ENCODE measurements at places on chromosomes 7 and 10. TPM values are rescaled to one million over a fixed set of nuclear protein-coding genes. Genes with fewer than 3 reads are reported as not detected.

Gene AGAP6
- 6.6 TPM for polyA plus RNA-seq

Gene NRCAM
- polyA plus RNA-seq: 26.4 TPM

Gene SEMA4G
- 5.7 TPM for polyA plus RNA-seq

Gene MAT1A
- 0.32 TPM for polyA plus RNA-seq

Gene NUDT5
- 33.7 TPM for polyA plus RNA-seq

Gene CRYGN
- not detected for polyA plus RNA-seq

Gene TLX1
- polyA plus RNA-seq: not detected

DNA sequence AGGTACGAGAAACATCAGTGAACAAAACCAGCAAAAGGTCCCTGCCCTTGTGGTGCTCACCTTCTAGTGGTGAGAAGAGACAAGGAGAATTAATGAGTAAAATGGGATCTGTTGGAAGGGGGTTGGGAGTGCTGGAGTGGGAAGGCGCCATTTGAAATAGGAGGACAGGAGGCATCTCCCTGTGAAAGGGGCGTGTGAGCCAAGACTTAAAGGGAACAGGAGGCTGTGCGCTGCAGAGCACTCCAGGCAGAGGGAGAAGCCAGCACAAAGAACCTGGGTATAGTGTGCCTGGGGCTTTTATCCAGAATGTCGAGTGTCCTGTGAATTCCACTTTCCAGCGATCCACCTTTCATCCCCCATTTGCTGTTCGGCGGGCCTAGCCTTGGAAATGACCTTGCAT is 497.9 kb upstream of the GALNT17 start:
- H3K27ac ChIP-seq: no peak overlapping the region
- no peak overlapping the region for H3K4me3 ChIP-seq
- H3K4me1 ChIP-seq: peaks cover 20% of the 10 kb centered on the region
- no peaks in the 10 kb centered on the region for H3K36me3 ChIP-seq

DNA sequence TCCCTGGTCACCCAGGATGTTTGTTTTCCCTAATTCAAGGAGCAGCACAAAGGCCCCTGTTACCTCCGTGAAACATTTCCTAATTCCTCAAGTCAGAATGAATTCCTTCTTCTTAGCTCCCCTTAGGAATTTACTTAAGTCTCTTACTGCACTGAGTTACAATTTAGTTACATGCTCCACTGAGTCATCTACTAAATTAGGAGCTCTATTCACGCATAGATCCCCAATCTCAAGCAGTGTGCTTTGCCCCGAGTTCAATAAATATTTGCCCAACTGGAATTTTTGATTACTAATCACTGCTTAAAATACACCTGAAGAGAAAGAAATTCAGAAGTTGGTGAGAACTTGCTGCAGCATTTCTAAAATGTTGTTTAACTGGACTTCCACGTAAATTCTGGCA is 329.4 kb upstream of the MYO3A start:
- no peak overlapping the region for H3K4me3 ChIP-seq
- H3K4me1 ChIP-seq: no peaks in the 10 kb centered on the region
- no peaks in the 10 kb centered on the region for H3K36me3 ChIP-seq
- no peak overlapping the region for H3K27ac ChIP-seq

DNA sequence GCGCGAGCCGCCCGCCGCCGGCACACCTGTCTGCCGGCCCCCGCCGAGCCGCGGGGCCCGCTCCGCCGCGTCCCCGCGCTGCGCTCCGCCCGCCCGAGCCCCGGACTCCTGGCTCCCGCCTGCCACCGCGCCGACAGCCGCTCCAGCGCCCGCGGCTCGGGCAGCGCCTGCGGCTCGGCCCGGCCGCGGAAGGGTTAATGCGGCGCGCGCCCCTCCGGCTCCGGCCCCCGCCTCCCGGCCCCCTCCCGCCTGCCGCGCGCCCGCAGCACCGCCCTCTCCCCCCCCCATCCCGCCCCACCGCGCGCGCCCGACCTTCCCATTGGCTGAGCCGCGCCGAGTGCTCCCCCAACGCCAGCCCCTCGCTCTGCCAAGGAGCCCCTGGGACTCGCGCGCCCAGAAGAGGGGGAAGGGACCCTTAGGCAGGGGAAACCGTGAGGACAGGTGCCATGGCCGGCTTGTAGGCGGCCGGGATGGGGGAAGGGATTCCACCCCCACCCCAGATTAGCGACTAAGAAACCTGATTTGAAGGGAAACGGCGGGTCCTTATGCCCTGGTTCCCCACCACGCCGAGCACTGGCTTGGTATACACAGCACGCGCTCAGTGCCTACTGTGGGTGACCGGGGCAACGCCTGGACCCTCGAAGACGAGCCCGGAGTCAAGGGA is at the start of gene KCNH2:
Gene KCNH2 (minus strand): TSS at position 196 of the 664 bp plus-strand sequence. CDS start 408 bp downstream, outside the sequence.
- peak; percentile 81 for DNase-seq
- H3K27ac ChIP-seq: peak within 1 kb of the TSS; percentile 94
- peaks cover 85% of the 10 kb centered on the region for H3K4me1 ChIP-seq
- peak within 1 kb of the TSS; percentile 46 for H3K4me3 ChIP-seq

- no peak overlapping the region for H3K4me3 ChIP-seq
- no peak overlapping the region for H3K27ac ChIP-seq
- DNase-seq: peak; percentile 4
- no peaks in the 10 kb centered on the region for H3K27me3 ChIP-seq
- no peaks in the 10 kb centered on the region for H3K4me1 ChIP-seq
These were observed 142.6 kb upstream of the CDC14C start for GRCh38 chr7:48781752-48782151.

DNA sequence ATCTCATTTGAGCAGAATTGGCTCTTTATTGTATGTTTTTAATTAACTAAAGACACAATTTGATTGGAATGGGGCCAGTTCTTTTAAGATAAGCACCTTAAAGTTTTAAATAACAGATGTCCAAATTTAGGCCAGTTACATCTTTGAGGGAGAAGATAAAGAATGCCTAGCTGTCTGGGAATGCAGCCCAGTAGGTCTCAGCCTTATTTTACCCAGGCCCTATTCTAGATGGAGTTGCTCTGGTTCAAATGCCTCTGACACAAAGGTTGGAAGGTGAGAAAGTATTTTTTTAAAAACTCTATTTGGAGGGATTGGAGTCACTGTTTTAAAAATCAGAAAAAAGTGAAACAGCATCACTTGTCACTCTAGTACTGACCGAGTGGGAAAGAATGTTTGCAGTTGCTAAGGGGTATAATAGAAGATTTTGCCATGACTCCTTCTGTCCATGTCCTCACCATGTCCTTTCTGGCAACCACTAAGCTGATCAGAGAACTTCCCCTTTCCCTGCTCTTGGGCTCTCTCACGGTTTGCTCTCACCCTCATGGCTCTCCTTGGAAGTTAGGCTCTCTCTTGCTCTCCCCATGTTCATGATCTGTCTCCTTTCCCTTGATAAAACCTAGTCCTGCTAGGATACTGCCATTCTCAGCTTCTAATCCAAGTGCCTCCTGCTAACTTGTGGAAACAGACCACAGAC is 238.2 kb upstream of the AGK start:
- no peaks in the 10 kb centered on the region for H3K27me3 ChIP-seq
- H3K4me3 ChIP-seq: no peak overlapping the region
- no peak for DNase-seq
- no peaks in the 10 kb centered on the region for H3K4me1 ChIP-seq
- no peak overlapping the region for H3K27ac ChIP-seq
- H3K36me3 ChIP-seq: no peaks in the 10 kb centered on the region

GRCh38 chr7:158387546-158387891 is 200.1 kb downstream of the PTPRN2 start:
- no peak overlapping the region for H3K4me3 ChIP-seq
- H3K27ac ChIP-seq: no peak overlapping the region
- no peaks in the 10 kb centered on the region for H3K36me3 ChIP-seq
- DNase-seq: no peak
- H3K27me3 ChIP-seq: peaks cover 4% of the 10 kb centered on the region
- H3K4me1 ChIP-seq: no peaks in the 10 kb centered on the region

DNA sequence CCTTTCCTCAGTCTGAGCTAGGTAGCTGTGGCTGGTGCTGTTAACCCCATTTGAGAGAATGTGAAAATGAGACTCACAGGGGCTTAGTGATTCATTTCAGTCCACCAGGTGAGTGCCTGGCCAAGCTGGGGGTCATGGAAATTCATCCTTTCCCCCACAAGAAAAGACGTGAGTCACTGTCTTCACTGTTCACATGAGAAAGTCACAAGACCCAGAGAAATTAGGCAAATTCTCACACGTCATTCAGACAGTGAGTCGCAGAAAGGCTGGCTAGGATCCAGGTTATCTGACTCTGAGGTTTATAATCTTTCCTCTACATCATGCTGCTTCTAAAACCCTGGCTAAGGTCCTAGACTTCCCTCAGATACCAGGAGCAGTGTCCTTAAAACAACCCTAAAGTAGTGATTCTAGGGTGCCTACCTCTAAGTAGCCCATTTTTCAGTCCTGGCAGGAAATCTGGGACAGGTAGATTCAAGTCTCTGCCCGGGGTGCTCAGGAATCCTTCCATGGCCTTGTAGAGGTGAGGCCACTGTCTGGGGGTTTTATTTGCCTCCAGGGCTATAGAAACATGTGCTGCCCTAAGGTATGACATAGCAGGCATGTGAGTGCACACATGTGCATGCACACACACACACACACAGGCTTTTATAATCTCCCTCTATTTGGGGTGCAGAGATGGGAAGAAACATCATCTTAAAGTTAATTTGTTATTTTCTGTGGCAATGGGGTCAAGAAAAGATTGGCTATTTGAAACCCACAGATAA is 427.9 kb upstream of the CELF2 start:
- DNase-seq: peak; percentile 28
- no peaks in the 10 kb centered on the region for H3K4me1 ChIP-seq
- no peak overlapping the region for H3K27ac ChIP-seq
- no peak overlapping the region for H3K4me3 ChIP-seq
- H3K36me3 ChIP-seq: no peaks in the 10 kb centered on the region

DNA sequence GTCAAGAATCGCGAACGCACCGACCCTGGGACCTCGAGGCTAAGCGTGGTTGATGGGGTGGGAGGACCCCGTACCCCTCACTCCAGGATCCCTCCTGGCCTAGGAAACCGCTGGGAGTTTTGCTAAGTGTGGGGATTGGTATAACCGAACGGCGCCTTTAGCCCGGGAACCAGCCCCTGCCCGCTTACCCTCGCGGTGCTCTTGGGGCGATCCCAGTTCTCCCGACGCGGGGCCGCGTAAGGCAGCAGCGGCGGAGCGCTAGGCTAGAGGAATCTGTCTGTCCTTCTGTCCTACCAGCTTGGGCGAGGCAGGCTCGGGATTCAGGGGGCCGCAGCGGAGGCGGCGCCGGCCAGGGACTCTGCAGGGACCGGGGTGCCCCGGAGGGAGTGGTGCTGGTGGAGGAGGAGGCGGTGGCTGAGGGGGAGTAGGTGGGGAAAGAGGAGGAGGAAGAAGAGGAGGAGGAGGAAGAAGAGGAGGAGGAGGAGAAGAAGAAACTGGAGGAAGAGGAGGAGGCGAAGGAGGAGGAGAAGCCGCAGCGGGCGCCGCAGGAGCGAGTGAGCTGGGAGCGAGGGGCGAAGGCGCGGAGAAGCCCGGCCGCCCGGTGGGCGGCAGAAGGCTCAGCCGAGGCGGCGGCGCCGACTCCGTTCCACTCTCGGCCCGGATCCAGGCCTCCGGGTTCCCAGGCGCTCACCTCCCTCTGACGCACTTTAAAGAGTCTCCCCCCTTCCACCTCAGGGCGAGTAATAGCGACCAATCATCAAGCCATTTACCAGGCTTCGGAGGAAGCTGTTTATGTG is 439 bp upstream of the EMX2 start:
- H3K4me1 ChIP-seq: peaks cover 54% of the 10 kb centered on the region
- peak; percentile 97 for DNase-seq
- H3K4me3 ChIP-seq: peak overlapping the region; percentile 68
- no peaks in the 10 kb centered on the region for H3K36me3 ChIP-seq
- H3K27ac ChIP-seq: peak overlapping the region; percentile 92

- no peak for DNase-seq
- H3K27ac ChIP-seq: no peak overlapping the region
- peaks cover 2% of the 10 kb centered on the region for H3K4me1 ChIP-seq
These were observed 30.1 kb downstream of the APBB1IP start for GRCh38 chr10:26468291-26468690.

DNA sequence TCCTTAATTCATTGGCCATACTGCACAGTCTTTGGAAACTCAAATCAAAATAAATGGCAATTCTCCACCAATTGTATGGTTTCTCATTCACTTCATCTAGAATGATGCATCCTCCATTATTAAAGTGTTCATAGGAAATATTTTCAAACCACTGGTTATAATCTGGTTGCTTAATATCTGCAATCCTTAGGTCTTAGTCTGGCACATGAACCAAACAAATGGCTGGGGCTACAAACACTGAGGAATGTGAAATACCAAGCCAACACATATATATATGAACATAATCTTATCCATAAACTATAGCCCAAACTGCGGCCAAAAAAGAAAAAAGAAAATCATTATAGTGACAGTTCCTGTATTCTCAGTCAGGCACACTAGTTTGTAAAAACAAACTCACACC is 5.7 kb upstream of the MSS51 start:
- H3K4me3 ChIP-seq: no peak overlapping the region
- DNase-seq: no peak

DNA sequence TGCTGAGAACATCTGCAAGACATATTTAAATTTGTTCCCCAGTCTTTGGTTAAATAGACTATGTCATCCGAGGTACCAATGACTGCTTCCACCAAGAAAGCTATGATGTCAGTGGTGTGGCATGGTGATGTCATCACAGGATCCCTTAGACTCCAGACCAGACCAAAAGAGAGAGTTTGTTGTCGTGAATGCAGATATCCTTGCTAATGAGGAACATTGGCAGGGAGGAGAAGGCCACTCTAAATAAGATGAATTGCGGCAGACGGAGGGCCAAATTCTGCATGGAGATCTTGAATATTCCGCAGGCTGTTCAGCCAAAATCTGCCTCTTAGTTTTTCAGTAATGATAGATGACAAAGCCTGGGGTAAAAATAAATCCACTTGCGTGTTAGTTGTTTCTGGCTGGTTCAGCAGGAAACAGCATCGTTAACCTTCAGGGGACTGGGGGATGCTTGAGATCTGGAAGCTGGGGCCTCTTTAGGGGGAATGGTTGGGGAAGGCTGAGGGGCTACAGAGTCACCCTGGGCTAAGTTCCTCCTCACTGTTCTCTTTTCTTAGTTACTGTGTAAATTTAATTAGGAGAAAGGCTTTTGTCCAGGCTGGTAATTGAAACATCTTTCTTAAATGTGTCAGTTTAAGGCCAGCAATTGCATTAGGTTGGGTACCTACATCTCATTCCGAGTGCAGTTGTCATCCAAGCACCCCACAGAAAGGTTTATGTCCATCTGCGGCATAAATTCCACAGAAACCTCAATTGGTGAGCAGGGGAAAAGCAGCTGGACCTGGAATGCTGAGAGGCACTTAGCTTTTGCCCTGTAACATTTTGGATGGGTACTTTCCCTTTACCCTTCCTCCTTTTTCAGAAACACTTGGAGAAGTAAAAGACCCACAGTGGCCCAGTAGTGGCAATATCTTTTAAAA is 11.6 kb upstream of the CAMK1D start:
- H3K36me3 ChIP-seq: no peaks in the 10 kb centered on the region
- H3K27me3 ChIP-seq: no peaks in the 10 kb centered on the region
- peak; percentile 30 for DNase-seq
- H3K4me1 ChIP-seq: peaks cover 10% of the 10 kb centered on the region
- no peak overlapping the region for H3K4me3 ChIP-seq

- no peak overlapping the region for H3K4me3 ChIP-seq
- H3K36me3 ChIP-seq: peaks cover 2% of the 10 kb centered on the region
- no peak for DNase-seq
- H3K27ac ChIP-seq: no peak overlapping the region
These were observed 167.7 kb upstream of the TNRC18 start for GRCh38 chr7:5591278-5591874.
